ENCODE measurements at places on chromosomes 1 and 21. TPM values are rescaled to one million over a fixed set of nuclear protein-coding genes. Genes with fewer than 3 reads are reported as not detected.

PRELP gene
- not detected for total RNA-seq

OR2AK2 gene
- total RNA-seq = not detected

GPR157 gene
- total RNA-seq = 4.9 TPM

FNDC5 gene
- total RNA-seq = 0.95 TPM

SPOCD1 gene
- 7.8 TPM for total RNA-seq

EFNA1 gene
- total RNA-seq = 34.4 TPM

MFSD2A gene
- 4.1 TPM for total RNA-seq

ELAPOR1 gene
- total RNA-seq = 0.51 TPM

USH2A gene
- total RNA-seq = not detected

NEGR1 gene
- not detected for total RNA-seq

PRAMEF33 gene
- not detected for total RNA-seq

MASP2 gene
- total RNA-seq = 0.08 TPM

RIMS3 gene
- total RNA-seq = 0.46 TPM

PDC gene
- total RNA-seq = not detected

CHIA gene
- total RNA-seq = not detected

GBP1 gene
- total RNA-seq = 0.09 TPM

FLG gene
- not detected for total RNA-seq

DMBX1 gene
- 0.71 TPM for total RNA-seq

TBX15 gene
- total RNA-seq = 0.10 TPM

MPL gene
- total RNA-seq = 0.31 TPM

MSH4 gene
- not detected for total RNA-seq

P3R3URF gene
- not detected for total RNA-seq

TPM3 gene
- 459 TPM for total RNA-seq

GJC2 gene
- total RNA-seq = 0.48 TPM

ST6GALNAC3 gene
- total RNA-seq = 0.75 TPM

TRPM2 gene
- total RNA-seq = 9.3 TPM

OPTC gene
- not detected for total RNA-seq

PAPPA2 gene
- not detected for total RNA-seq

INSRR gene
- not detected for total RNA-seq

KCNN3 gene
- total RNA-seq = 0.07 TPM

CELF3 gene
- total RNA-seq = not detected

FAM72D gene
- total RNA-seq = 6.3 TPM

ANGPTL3 gene
- total RNA-seq = not detected

LEFTY1 gene
- total RNA-seq = 0.48 TPM

CD34 gene
- 0.17 TPM for total RNA-seq

OR2L8 gene
- not detected for total RNA-seq

GPA33 gene
- total RNA-seq = not detected

NIPAL3 gene
- 7.9 TPM for total RNA-seq

OR10T2 gene
- total RNA-seq = not detected

VAV3 gene
- total RNA-seq = 1.3 TPM

SLC6A9 gene
- total RNA-seq = 14.6 TPM

SERPINC1 gene
- 0.16 TPM for total RNA-seq

LCE6A gene
- not detected for total RNA-seq

CNR2 gene
- total RNA-seq = not detected

VASH2 gene
- total RNA-seq = 3.8 TPM

BCAR3 gene
- total RNA-seq = 58.1 TPM

FOXD2 gene
- 0.38 TPM for total RNA-seq

CYYR1 gene
- not detected for total RNA-seq

KCNA2 gene
- 0.06 TPM for total RNA-seq

ETV3L gene
- not detected for total RNA-seq

MAP3K21 gene
- total RNA-seq = 12.1 TPM

RNU1-2 gene
- not detected for total RNA-seq

C1orf226 gene
- 0.96 TPM for total RNA-seq

Measured in A549 treated with RU486 at 1 μM for 4 hours (cell line).